T-helper 1 cell (primary cell): ENCODE measurements at places on chromosomes 2 and 18.

DNA sequence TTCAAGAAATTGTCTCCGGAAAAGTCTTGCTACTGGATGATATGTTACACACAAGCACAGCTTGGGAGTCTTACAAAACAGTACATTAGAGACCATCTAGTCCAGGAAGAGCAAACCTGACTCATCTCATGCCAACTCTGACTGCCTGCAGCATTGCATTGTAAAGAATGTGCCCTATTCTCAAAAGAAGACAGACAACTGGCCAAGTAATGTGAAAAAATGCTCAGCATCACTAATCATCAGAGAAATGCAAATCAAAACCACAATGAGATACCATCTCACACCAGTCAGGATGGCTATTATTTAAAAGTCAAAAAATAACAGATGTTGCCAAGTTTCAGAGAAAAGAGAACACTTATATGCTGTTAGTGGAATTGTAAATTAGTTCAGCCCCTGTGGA is 42.7 kb upstream of the GORASP2 start:
- DNase-seq = no peak

- no peak for DNase-seq
Observed at GRCh38 chr2:16650287-16651249, 15.1 kb downstream of the CYRIA start.

DNA sequence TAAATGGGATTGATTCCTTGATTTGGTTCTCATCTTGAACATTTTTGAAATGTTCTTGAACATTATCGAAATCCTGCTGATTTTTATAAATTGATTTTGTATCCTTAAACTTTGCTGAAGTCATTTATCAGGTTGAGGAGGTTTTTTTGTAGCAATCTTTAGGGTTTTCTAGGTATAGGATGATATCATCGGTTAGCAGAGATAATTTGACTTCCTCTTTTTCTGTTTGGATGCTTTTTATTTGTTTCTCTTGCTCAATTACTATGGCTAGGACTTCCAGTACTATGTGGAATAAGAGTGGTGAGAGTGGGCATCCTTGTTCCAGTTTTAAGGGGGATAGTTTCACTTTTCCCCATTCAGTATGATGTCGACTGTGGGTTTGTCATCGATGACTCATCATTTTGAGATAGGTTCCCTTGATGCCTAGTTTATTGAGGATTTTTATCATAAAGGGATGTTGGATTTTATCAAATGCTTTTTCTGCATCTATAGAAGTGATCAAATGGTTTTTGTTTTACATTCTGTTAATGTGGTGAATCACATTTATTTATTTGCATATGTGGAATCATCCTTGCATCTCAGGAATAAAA is 201.5 kb upstream of the ZSWIM2 start:
- DNase-seq = no peak

DNA sequence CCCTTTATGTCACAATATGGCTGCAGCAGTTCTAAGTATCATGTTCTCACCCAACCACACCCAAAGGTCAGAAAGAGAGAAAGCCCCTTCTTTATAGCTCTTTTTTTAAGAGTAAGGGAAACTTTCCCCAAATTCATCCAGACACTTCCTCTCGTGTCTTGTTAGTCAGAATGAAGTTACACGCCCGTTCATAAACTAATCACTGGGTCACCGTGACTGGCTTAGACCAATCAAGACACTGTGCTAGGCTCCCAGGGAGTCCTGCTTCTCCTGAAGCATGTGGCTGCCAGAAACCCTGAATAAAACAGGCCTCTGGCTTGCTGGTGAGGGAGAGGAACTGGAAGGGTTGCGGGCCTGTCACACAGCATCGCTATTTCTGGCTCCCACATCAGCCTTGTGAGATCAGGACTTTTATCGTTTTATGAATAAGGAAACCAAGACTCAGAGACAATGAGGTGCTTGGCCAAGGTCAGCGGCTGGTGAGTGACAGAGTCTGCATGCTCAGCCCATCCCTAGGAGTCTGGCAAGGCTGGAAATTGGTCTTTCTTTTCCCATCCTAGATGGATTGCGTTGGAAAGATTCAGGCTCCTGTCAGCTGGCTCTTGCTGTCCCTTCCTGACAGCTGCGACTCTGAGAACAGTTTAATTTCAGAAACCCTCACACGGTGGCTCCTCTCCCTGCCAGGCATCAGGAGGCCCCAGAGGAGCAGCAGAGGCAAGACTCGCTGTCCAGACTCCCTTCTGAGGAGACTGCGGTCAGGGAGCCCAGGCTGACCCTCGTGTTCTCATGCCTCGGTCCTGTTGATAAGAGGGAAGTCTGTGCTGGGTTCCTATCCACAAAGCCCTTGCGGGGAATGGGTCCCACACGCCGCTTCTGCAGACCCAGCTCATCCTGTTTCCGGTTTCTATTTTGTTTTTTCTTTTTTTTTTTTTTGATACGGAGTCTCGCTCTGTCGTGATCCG is 104.5 kb upstream of the TAF1B start:
- DNase-seq = no peak

GRCh38 chr2:241036397-241036963 is 38.1 kb downstream of the SNED1 start:
- DNase-seq = peak; percentile 41

- DNase-seq = no peak
Observed at GRCh38 chr2:35220461-35220860, 1135.1 kb upstream of the CRIM1 start.

DNA sequence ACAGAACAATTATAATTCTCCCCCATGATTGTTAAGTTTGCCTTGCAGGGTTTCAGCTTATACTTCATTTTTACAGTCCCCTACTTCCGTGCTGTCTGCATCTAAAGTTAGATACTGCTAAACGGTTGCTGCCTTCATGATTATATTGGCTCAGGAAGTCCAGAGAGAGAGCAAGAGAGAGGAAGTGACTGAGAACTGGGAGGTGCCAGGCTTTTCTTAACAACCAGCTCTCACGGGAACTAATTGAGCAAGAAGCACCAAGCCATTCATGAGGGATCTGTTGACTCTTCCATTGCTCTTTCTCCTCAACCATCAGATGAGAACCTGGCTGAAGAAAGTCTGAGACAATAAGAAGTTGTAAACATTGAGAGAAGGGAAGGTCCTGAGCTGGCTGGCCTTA is 125.5 kb upstream of the SIX2 start:
- DNase-seq = no peak

- DNase-seq = no peak
Observed at GRCh38 chr18:6366776-6367175, 47.9 kb downstream of the L3MBTL4 start.
